ENCODE measurements at places on chromosomes 4 and X. TPM values are rescaled to one million over a fixed set of nuclear protein-coding genes. Genes with fewer than 3 reads are reported as not detected.

DNA sequence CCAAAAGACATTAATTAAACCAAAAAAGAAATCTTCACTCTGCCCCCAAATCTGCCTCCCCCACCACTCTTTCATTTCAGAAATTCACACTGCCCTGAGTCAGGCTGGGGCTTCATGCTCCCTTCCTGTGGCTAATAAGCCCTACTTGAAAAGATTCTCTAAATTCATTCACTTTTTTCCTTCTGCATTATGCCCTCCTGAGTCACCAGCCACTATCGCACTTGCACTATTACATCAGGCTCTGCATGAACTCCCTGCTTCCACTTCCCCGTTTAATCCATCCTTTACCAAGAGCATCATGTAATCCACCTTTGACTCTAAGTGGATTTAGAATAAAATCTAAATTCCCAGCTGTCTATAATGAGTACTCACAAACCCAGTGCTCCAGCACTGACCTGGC lies 295.4 kb upstream of the KLF3 start:
- no peak for DNase-seq

DNA sequence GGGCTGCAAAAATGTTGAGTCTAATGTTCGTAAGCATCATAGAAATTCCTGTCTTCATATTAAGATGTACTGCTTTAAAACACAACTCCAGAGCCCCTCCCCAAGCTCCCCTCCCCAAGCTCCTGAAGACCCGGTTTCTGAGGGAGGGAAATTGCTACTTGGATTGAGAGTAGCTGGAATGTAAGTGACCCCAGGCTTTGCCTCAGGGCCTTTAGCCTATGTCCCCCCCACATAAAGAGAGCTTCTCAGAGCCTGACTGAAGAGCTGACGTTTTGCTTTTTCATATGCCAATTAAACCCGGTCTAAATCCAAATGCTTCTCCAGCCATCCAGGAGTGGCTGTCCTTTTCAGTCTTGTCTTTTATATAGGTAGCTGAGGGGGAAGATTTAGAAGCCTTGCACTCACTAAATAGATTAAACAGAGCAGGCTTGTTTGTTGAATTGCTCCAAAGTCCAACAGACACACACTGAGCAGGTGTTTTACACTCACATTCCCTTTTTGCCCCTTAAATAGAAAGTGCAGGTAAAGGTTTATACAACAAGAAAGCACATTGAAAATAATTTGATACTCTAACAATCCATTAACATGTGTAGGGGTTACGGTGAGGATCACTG lies 19.6 kb downstream of the ARX start:
- no peak for DNase-seq

DNA sequence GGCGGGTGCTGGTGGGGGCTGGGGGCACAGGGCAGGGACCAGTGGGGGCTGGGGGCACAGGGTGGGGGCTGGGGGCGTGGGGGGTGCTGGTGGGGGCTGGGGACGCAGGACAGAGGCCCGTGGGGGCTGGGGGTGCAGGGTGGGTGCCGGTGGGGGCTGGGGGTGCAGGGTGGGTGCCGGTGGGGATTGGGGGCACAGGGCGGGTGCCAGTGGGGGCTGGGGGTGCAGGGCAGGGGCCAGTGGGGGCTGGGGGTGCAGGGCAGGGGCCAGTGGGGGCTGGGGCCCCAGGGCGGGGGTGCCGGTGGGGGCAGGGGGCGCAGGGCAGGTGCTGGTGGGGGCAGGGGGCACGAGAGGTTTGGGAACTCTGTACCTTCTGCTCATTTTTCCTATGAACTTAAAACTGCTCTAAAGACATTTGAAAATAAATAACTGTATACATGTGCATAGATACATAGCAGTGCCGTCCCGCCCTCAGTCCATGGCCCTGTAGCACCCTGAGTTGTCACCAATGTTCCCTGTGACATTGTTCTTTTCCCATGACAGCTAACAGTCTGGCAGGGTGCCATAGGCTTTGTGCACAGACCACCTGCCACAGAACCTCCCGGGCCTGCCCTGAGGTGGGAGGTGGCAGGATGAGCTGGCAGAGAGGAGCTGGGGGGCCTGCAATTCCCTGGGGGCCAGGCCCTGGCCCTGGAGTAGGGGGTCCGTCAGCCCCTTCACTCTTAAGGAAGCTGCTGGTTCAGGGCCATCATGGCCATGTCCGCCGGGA lies 35.6 kb upstream of the ADRA2C start:
- DNase-seq, result no peak

DNA sequence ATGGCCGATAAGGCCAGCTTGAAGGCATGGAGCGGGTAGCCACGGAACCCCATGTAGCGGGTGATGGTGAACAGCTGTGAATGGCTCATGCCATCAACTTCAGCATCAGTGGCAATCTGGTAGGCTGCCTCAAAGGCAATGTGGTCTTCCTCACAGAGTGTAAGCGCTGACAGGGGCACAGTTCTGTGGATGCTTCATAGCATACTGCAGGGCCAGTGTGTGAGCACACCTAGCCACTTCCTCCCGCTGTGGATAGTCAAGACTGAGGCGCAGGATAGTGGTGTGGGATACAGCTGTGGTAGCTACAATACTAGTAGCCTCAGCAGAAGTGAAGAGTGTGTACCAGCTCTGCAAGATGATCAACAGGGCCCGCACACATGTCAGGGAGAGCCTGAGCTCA lies 40.5 kb downstream of the C4orf33 start:
- DNase-seq, result no peak

DNA sequence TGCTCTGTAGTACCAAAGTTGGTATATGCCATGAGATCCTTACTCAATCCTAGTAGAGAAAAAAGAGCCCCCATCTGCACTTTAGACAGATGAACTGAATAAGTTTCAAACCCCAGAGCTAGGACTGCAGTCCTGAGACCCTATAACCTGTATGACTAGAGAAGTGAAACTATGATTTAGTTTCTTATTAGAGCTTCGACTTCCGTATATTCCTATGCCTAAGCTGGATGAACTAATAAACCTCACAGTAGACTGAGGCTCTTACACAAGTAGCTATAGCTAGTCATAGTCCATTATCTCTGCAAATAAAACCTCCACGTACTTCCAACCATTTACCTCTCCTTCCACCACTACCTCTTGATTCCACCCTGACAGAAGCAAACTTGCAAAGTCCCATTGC lies 6.3 kb upstream of the OTUD4 start:
- no peak for DNase-seq

DNA sequence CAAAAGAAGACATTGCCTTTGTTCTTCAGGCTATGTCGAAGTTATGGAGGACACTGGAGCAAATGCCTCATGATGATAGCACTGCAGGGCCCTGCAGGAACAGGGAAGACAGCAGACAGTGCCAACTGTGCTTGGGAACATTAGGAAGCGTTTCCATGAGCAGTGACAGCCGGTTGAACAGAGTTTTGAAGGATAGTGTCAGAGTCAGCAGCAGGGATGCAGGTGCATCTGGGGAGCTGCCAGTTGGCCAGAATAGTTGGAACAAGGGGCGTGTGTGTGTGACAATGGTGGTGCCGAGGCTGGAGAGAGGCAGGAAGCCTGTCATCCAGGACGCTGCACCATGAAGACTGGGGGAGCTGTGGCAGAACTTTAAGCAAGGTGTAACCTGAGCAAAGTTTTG lies 88.6 kb downstream of the SHROOM3 start:
- DNase-seq, result no peak

DNA sequence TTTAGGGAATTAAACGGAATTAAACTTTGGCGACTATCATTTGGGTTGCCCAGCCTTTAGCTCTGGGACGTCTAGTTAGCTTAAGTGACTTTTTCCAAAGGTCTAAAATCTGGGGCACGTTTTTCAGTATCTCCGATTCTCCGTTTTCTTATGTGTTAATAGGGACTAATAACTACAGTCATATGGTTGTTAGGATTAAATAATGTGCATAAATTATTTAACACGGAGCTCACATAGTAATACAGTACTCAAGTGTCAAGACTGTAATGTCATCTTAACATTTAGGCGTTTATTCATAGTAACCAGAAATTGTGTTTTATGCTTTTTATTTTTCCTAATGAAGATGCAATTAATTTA lies 466 bp upstream of the CCNA2 start:
- no peak for DNase-seq

Gene SERTM2
- total RNA-seq, result not detected

Gene MID1
- total RNA-seq, result 19.9 TPM

Gene NOX1
- not detected for total RNA-seq

Gene CTBP1
- 279 TPM for total RNA-seq
